ENCODE measurements at places on chromosomes 12 and 14. TPM values are rescaled to one million over a fixed set of nuclear protein-coding genes. Genes with fewer than 3 reads are reported as not detected.

DNA sequence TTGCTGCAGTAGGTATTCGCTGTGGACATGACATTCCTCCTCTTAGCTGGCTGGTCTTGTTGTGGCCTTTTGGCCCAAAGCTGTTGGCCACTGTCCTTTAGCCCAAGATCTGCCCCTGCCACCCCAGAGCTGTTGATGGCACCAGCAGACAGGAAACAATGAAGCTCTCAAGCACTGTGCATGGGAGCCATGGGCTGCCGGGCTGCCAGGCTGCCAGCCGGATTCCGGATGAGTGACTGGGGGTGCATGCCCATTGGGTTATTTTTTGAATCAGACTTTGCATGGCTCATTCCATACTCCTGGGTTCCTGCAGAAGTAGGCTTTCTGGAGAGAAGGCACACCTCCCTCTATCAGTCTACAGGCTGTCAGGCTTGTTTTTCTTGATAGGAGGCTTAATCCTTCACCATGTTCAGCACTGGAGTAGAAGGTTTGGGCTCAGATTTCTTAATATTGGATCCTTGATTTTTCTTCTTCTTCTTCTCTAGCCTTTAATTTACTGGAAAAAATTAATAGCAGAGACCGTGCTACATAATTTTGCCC is 32.4 kb downstream of the MAX start:
- H3K4me1 ChIP-seq = peaks cover 16% of the 10 kb centered on the region
- no peak overlapping the region for H3K4me3 ChIP-seq
- H3K36me3 ChIP-seq = peaks cover 47% of the 10 kb centered on the region
- no peak overlapping the region for H3K27ac ChIP-seq
- no peak for DNase-seq
- H3K27me3 ChIP-seq = no peaks in the 10 kb centered on the region

DNA sequence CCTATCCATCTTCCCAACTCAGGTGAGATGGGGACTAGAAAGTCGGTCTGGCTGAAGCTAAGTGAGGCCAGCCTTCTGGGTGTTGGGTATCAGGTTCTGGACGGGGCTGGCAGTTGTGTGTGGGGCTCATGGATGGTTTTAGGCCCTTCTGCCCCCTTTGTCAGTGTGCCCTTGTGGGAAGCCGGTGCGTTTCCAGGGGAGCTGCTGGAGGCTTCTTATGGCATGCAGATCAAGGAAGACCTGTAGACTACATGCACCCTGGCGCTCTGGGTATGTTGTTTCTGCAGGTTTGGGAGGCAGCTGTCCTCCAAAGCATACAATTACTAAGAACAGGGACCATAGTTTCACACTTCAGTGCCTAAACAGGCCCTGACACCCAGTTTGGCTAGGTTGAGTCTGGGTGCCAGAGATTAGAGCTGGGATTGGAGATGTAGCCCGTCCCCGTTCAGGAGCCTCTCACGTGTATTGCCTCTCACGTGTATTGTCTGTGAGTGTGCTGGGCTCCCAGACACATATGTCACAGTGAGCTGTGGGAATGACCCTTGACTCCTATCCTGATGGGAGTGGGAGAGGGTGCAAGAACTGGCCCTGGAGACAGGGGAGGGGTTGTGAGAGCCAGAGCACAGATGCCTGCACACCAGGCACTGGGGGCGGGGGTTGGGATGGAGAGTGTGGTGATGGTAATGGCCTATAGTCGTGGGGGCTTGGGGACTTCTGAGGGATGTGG is 84.4 kb downstream of the SLC25A47 start:
- peaks cover 12% of the 10 kb centered on the region for H3K4me1 ChIP-seq
- no peaks in the 10 kb centered on the region for H3K36me3 ChIP-seq
- peak; percentile 32 for DNase-seq
- H3K4me3 ChIP-seq = no peak overlapping the region
- H3K27ac ChIP-seq = no peak overlapping the region

DNA sequence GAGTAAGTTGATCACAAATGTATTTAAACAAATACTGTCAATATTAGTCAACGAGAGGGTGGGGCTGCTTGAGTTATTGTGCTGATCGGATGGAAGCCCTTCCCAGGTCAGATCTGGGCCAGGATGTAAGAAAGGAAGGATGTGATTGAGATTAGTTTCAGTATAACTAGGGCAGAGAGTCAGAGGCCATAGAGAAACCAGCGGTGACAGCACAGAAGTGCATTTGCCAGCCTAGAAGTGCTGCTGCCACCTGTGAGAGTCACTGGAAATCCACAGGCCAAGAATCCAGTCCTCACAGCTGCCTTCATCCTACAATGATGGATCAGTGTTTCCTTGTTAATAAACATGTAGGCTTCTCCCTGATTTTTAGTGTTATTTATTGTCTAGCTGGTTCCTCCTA is 9.8 kb upstream of the FERMT2 start:
- H3K36me3 ChIP-seq = no peaks in the 10 kb centered on the region
- DNase-seq = no peak
- peak overlapping the region; percentile 3 for H3K27ac ChIP-seq
- no peak overlapping the region for H3K4me3 ChIP-seq

GRCh38 chr12:12992418-12993130 is 7.5 kb downstream of the HEBP1 start:
- H3K27ac ChIP-seq = peak overlapping the region; percentile 67
- no peaks in the 10 kb centered on the region for H3K27me3 ChIP-seq
- H3K4me3 ChIP-seq = peak overlapping the region; percentile 14

- no peaks in the 10 kb centered on the region for H3K36me3 ChIP-seq
- no peak for DNase-seq
- no peak overlapping the region for H3K27ac ChIP-seq
Observed at GRCh38 chr12:113634982-113635381, 163.3 kb upstream of the LHX5 start.

GRCh38 chr12:30420561-30420960 is 275.1 kb downstream of the IPO8 start:
- no peaks in the 10 kb centered on the region for H3K4me1 ChIP-seq
- H3K36me3 ChIP-seq = no peaks in the 10 kb centered on the region
- H3K27me3 ChIP-seq = no peaks in the 10 kb centered on the region
- H3K4me3 ChIP-seq = no peak overlapping the region
- no peak for DNase-seq
- no peak overlapping the region for H3K27ac ChIP-seq

DNA sequence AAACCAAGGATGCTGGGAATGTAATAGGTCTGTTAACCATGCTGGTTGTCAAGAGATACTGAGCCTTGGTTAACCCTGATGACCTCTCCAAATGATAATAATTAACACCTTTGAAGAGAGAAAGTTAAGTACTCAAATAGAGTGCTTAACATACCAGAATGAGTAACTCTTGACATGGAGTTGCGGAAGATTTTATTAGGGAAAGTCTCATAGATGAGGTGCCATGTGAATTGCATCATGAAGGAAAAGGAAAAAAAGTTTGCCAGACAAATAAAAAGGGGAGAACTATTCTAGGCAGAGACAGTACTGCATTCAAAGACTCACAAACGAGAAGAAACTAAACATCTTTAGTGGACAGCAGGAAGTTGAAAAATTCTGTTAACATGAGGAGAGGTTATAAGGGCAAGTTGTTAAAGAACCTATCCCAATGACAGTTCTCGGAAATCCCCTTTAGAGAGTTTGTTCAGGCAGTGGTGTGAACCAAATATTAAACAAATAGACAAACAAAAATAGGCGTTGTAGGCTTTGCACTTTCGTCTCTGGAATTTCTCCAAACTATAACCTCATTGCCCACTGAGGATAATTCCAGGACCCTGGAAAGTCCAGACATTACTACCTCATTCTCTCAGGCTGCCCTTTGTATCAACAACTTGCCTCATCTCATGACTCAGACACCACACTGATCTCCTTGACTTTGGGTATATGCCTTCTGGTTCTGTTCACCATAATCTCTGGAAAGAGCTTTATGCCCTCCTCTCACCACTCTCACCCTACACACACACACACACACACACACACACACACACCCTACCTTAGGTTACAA is 435.0 kb downstream of the GXYLT1 start:
- DNase-seq = no peak
- no peaks in the 10 kb centered on the region for H3K27me3 ChIP-seq
- H3K4me3 ChIP-seq = no peak overlapping the region

- peaks cover 42% of the 10 kb centered on the region for H3K36me3 ChIP-seq
- DNase-seq = no peak
- no peaks in the 10 kb centered on the region for H3K4me1 ChIP-seq
- H3K27ac ChIP-seq = no peak overlapping the region
- H3K4me3 ChIP-seq = no peak overlapping the region
Observed at GRCh38 chr12:40286583-40286982, 61.8 kb downstream of the LRRK2 start.

DNA sequence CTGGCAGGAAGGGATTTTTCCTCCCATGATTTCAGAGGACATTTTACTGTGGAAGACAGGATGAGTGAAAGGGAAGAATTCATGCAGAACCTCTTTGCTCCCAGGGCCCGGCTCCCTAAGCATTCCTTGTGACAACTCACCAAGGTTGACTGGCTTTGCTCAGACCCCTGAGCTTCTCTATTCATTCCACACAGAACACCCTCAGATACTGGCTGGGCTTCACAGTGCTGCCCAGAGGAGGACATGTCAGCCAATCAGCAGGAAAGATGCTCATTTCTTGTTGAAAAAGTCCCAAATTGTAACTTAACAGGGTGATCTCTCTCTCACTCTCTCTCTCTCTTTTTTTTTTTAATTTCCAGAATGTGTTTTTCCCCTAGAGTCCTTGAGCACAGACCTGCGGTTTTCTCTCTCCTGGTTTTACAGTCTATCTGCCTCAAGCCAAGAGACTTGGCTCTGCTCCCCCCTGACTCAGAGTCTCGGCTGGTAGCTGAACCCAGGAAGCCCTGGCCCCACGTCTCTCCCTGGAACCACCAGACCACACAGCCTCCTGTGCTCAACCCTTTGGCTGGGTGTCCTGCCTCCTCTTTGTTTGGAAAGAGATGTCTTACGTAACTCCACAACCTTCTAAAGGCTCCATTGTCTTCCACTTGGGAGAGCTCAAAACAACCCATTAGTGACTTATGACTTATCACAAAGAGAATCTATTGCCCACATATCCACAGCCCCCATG is 43.9 kb downstream of the SSPN start:
- H3K4me1 ChIP-seq = no peaks in the 10 kb centered on the region
- no peak overlapping the region for H3K27ac ChIP-seq
- H3K27me3 ChIP-seq = no peaks in the 10 kb centered on the region
- no peaks in the 10 kb centered on the region for H3K36me3 ChIP-seq
- DNase-seq = no peak

- no peaks in the 10 kb centered on the region for H3K4me1 ChIP-seq
- no peak overlapping the region for H3K4me3 ChIP-seq
- H3K27me3 ChIP-seq = no peaks in the 10 kb centered on the region
- H3K27ac ChIP-seq = no peak overlapping the region
- peaks cover 94% of the 10 kb centered on the region for H3K36me3 ChIP-seq
- DNase-seq = no peak
Observed at GRCh38 chr12:32737715-32738114, 18.0 kb downstream of the YARS2 start.

- H3K4me3 ChIP-seq = no peak overlapping the region
- H3K36me3 ChIP-seq = no peaks in the 10 kb centered on the region
- H3K27ac ChIP-seq = no peak overlapping the region
- no peak for DNase-seq
- no peaks in the 10 kb centered on the region for H3K27me3 ChIP-seq
Observed at GRCh38 chr14:96267336-96267735, 11.3 kb downstream of the BDKRB1 start.

GRCh38 chr12:116399055-116399454 is 121.6 kb upstream of the MED13L start:
- H3K4me3 ChIP-seq = no peak overlapping the region
- no peaks in the 10 kb centered on the region for H3K4me1 ChIP-seq
- no peaks in the 10 kb centered on the region for H3K36me3 ChIP-seq
- no peaks in the 10 kb centered on the region for H3K27me3 ChIP-seq
- DNase-seq = no peak

DNA sequence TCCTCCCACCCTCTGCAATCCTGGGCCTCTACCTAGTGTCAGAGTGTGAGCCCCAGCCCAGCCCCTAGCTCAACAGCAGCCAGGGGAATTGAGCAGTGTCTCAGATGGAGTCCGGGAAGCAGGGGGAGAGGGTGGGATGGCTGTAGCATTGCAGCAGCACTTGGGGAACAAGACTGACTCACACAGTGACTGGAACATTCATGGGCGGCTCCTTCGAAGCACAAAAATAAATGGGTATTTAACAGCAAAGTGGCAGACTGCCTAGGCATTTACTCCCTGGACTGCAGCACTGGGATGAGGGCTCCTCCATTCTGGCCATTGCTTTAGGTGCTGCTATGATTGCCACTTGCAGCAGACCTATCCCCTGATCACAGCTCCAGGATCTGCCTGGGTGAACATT is 46.0 kb upstream of the STK38L start:
- H3K4me3 ChIP-seq = no peak overlapping the region
- H3K4me1 ChIP-seq = no peaks in the 10 kb centered on the region
- H3K36me3 ChIP-seq = no peaks in the 10 kb centered on the region
- H3K27ac ChIP-seq = no peak overlapping the region
- DNase-seq = no peak

DNA sequence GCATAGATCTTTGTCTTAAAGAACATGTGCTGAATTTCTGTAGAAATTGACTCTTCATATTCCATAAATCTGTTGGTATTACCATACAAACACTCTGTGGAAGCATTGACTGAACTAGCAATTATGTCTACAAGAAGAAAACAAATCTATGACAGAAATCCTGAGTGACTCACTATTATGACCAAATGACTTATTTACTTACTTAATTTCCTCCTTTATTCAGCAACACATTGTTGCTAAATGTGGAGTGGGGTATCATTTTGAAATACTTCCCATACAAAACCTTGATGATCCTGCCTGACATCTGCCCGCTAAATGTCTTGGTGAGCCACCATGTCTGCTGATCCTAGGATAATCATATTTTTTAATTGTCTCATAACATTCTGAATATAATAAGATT is 99.1 kb upstream of the SLCO1C1 start:
- no peak overlapping the region for H3K4me3 ChIP-seq
- H3K4me1 ChIP-seq = no peaks in the 10 kb centered on the region
- H3K36me3 ChIP-seq = no peaks in the 10 kb centered on the region
- H3K27ac ChIP-seq = no peak overlapping the region
- DNase-seq = no peak

GRCh38 chr12:15527201-15528080 is 205.1 kb downstream of the PTPRO start:
- H3K4me1 ChIP-seq = no peaks in the 10 kb centered on the region
- no peaks in the 10 kb centered on the region for H3K36me3 ChIP-seq
- no peak overlapping the region for H3K27ac ChIP-seq
- peak; percentile 76 for DNase-seq

GRCh38 chr12:74599932-74600331 is 62.3 kb downstream of the ATXN7L3B start:
- no peak overlapping the region for H3K27ac ChIP-seq
- H3K36me3 ChIP-seq = no peaks in the 10 kb centered on the region
- H3K27me3 ChIP-seq = no peaks in the 10 kb centered on the region

Gene KRT79
- total RNA-seq = 5.4 TPM

Gene SDS
- 2.4 TPM for total RNA-seq

Gene CATSPERB
- total RNA-seq = 3.0 TPM

Gene ASIC1
- 0.35 TPM for total RNA-seq
